ENCODE measurements at places on chromosomes 12 and 14.

DNA sequence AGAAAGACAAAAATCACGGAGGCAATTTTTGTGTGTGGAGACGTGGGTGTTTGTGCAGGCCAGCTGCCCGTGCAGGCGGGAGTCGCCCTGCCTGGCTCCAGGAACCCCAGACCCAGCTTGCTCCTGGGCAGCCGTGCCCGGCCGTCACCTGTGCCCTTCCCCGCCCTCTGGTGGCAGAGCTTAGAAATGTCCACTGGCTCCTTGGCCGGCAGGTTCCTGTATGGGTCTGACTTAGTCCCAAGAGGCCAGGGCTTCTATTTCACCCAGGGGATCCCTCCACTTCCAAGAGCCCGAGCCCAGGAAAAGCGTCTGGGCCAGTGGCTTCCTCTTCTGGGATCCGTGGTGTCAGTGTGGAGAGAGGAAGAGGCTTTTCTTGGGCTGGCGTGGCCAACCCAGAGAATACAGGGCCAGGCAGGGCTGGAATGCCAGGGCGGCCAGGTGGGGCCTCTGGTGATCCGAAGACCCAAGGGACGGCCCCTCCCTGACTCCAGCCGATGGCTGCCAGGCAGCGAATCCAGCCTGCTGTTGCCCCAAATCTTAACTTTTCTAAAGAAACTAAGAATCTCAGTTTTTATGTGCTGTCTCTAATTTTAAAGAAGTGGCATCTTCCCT is 120.9 kb downstream of the TMEM132C start:
- DNase-seq: peak; percentile 68

GRCh38 chr12:109763201-109763841 is 49.7 kb downstream of the FAM222A start:
- DNase-seq: peak; percentile 19

DNA sequence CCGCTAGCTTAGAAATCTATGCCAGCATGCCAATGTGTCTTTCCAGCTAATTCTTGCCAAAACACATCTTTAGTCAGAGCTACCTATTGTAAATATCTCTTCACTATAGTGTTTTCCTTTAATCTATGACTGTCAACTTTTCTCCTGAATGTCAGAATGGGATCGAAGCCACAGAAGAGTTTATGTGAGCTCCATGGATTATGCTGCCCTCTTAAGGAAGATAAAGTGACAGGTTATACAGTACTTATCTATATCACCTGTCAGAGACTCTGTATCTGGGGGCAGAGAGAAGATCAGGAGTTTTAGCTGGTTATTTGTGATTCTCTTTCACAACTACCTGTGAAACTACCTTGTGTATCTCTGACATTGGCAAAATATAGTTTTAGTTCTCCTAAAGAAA is 204.3 kb upstream of the SEL1L start:
- no peak for DNase-seq

GRCh38 chr12:122966743-122967550 is 684 bp upstream of the ABCB9 start:
- no peak for DNase-seq

DNA sequence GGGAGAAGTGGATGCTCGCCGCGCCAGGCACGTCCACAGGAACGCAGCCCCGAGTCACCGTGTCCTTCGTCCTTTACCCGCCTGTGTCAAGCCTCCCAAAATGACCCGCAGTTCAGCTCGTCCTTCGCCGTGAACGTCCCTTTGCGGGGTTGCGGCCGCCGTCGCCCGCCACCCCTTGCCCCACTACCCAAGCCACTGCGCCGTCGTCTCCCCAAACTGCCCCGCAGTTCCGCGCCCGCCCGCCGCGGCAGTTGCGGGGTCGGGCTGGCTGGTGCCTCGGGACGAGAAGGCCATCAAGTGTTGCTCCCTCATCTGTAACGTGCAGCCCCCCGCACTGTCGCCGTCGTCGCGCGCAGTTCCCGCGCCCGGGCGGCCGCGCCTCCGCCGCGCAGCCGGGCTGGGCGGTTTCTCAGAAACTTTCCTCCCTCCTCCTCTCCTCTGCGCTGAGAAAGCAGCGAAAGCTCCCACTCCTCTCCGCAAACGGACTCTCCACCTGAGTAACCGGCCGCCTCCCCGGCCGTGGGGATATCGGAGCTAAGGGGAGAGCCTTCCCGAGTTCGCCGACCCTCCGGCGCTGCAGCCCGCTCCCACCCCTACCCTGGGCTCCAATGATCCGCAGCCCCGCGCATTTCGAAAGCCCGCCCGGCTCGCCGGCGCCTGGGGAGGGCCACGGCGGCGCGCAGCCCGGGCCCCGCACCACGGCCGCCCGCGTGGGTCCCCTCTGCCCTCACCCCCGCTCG is 6.7 kb downstream of the CDKN1B start:
- DNase-seq: peak; percentile 76

DNA sequence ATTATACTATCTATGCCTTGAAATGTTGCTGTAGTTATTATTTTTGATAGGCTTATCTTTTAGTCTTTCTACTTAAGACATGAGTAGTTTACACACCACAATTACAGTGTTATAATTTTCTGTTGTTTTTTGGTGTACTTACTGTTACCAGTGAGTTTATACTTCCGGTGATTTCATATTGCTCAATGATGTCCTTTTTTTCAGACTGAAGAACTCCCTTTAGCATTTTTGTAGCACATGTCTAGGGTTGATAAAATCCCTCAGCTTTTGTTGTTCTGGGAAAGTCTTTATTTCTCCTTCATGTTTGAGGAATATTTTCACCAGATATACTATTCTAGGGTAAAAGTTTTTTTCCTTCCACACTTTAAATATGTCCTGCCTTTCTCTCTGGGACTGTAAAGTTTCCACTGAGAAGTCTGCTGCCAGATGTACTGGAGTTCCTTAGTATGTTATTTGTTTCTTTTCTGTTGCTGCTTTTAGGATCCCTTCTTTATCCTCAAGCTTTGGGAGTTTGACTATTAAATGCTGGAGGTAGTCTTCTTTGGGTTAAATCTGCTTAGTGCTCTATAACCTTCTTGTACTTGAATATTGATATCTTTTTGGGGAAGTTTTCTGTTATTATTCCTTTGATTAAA is 41.5 kb upstream of the FERMT2 start:
- no peak for DNase-seq

- no peak for DNase-seq
Measured at GRCh38 chr12:109910969-109911348, 10.9 kb downstream of the TCHP start.

DNA sequence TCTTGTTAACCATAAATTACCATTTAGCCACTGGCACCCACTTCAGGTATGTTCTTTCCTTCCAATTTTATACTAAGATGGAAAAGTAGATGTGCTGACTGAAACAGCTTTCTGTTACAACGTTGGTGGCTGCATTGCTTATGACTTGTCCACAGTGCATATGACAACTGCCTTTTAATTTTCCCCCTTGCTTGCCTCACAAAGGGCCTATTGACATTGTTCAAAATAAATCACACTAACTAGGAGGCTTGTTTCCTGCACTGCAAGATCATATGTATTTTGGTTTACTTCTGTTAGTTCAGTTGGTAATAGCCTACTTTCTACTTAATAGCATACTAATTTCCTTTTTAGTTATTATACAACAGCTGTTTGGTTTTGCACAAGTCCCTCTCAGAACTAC is 55.4 kb downstream of the SCAF11 start:
- no peak for DNase-seq

GRCh38 chr12:103161582-103162362 is 204.3 kb downstream of the ASCL1 start:
- DNase-seq: no peak

GRCh38 chr14:56918849-56919574 is 108.7 kb upstream of the OTX2 start:
- DNase-seq: no peak

- DNase-seq: no peak
Measured at GRCh38 chr12:117485984-117486839, 124.8 kb upstream of the NOS1 start.

DNA sequence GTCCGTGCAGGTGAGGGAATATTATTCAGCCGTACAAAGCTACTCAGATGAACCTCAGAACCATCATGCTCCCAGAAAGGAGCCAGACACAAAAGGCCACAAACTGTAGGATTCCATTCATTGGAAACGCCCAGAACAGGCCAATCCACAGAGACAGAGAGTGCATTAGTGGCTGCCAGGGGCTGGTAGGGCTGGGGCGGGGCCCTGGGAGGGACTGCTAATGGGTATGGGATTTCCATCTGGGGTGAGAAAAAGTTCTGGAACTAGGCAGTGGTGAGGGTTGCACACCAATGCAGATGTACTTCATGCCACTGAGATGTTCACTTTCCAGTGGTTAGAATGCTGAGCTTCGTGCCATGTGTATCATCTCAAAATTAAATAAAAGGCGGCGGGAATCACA is 101.1 kb downstream of the RFLNA start:
- no peak for DNase-seq

DNA sequence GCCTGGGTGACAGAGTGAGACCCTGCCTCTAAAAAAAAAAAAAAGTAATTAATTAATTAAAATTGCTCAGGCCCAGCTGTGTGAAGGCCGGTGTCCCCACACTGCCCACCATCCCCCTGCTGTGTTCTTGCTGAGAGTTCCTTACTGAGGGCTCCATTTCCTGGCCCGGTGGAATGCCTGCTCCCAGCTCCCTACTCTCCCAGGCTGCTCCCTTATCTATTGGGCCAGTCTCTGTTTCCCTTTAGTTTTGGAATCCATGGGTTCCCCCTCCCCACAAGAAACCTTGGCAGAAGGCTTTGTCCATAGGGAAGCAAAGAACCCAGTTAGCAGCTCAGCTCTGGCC is 19.0 kb downstream of the MLXIP start:
- DNase-seq: no peak

DNA sequence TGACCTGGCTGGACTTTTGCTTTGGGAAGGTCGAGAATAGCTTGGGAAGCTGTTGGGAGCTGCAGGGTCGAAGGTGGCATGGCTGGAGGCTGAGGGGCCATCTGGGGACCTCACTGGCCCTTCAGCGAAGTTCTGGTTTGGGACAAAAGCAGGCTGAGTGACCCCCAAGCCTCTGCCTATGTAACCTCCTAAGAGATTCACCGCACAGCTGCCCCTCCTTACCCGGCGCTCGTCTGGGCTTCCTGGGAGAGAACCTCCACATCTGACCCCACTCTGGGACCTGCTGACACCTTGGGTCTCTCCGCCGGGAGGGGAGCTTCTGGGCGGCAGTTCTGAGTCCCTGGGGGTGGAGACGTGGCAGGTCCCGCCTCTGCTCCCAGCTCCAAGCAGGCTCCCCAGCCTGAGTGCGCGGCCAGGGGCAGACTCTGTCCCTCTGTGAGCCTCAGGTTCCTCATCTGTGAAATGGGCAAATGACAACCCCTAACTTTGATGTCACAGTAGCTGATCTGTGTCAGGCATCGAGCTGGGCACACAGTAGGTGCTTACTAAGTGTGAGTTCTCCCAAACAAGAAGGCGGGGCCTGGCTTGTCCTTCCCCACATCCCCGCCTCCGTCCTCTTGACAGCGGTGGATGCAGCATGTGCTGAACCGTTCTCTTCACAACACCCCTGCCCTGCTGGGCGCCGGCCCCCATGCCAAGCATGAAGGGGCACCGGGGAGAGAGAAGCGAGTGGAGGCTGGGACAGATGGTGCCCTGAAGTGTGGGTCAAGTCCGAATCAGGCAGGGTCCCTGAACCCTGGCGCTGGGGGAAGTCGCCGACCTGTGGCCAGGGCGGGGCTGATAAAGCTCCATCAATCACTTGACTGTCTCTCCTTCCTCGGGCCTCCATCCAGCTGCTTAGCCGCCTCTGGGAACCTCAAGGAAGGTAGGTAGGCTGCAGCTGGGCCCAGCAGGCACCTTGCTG is 3.8 kb downstream of the EXOC3L4 start:
- no peak for DNase-seq

GRCh38 chr12:116978791-116979508 is 68.2 kb downstream of the FBXW8 start:
- DNase-seq: no peak

- no peak for DNase-seq
Measured at GRCh38 chr14:66008631-66009030, 477.5 kb upstream of the CCDC196 start.

GRCh38 chr12:124087266-124088051 is 114.4 kb downstream of the ZNF664 start:
- no peak for DNase-seq

GRCh38 chr12:100372853-100373640 is 16.2 kb downstream of the SLC17A8 start:
- no peak for DNase-seq

GRCh38 chr14:20706657-20707355 is 18.2 kb downstream of the ANG start:
- no peak for DNase-seq

Measured in upper lobe of right lung (tissue), 1 donor.